ENCODE measurements at places on chromosomes 13 and 19.

GRCh38 chr19:11140896-11141295 lies 14.7 kb downstream of the SPC24 start:
- no peak for DNase-seq

- DNase-seq: no peak
These were observed 116.6 kb downstream of the KL start for GRCh38 chr13:33132644-33133440.

- DNase-seq: no peak
These were observed 8.7 kb downstream of the FIZ1 start for GRCh38 chr19:55590617-55591016.

- DNase-seq: no peak
These were observed 51.4 kb upstream of the PSG8 start for GRCh38 chr19:42816894-42817293.

- no peak for DNase-seq
These were observed 37.6 kb downstream of the KCTD12 start for GRCh38 chr13:76848596-76848995.

- no peak for DNase-seq
These were observed 231.6 kb downstream of the SPRY2 start for GRCh38 chr13:80109303-80109702.

GRCh38 chr19:51489113-51489512 lies 10.8 kb downstream of the CEACAM18 start:
- DNase-seq: no peak

DNA sequence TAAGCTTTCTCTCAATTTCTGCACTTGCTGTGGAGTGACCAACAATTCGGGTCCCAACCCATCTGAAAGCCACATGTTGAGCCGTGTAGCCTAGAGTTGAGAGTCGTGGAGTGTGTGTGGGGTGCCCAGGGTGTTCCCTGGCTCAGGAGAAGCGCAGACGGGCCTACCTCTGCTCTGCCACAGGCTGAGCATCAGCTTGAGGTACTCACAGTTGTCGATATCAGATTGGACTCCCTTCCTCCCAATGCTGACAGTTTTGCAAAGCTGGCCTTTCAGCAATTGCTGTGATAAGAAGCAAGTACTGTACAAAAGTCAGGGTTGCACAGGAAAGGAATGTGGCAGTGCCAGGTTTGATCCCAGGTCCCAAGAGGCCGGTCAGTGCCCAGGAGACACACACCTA lies 133.4 kb upstream of the SPACA7 start:
- DNase-seq: no peak

DNA sequence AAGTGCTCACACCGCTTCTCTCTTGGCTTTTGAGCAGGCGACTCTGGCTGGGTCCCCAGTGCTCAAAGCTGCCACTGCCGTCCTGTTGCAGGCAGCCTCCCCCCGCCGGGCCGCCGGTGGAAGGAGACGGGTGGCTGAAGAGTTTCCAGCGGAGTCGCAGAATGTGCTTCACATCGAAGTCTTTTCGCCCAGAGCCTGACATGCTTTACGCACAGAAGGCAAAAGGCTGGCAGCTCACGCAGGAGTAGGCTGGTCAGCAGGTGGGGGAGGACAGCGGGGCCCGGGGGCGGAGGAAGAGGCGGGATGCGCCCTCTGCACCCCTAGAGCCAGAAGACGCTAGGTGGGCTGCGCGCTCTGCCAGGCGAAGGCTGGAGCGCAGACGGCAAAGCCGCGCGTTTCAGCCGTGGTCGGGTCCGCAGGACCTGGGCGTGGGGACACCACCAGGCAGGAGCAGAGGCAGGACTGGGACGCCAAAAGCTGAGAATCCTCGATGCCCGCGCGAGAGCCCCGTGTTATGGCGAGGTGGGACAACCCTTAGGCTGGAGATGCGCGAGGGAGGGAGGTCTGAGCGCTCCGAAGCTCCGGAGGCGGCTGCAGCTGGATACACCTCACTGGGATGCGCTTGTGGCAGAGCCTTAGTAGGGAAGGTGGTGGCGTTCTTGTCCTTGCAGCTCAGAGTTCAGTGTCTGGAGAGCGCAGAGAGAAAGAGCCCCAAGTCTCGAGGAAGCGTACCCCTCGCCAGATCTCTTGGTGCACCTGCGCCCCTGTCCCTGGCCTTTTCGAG lies at the start of gene ATXN8OS:
TSS of gene ATXN8OS (plus strand) at position 329 of the 784 bp plus-strand sequence.
- DNase-seq: no peak

GRCh38 chr13:46382224-46382623 lies 4.8 kb downstream of the RUBCNL start:
- no peak for DNase-seq

GRCh38 chr13:101415358-101416174 lies 742 bp downstream of the NALCN start:
- no peak for DNase-seq

DNA sequence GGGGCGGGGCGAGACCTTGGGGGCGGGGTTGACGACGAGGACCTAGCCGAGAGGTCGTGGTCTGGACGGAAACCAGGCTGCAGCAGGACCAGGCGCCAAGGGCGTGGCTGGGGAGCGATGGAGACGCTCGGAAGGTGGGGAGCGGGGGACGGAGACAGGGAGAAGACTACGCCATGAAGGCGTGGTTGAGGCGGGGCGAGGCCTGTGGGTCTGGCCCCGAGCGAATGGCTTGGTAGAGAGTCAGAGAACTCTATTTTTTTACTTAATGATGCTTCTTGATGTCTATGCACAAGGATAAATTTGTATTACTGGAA lies 674 bp upstream of the FBXL12 start:
- no peak for DNase-seq

DNA sequence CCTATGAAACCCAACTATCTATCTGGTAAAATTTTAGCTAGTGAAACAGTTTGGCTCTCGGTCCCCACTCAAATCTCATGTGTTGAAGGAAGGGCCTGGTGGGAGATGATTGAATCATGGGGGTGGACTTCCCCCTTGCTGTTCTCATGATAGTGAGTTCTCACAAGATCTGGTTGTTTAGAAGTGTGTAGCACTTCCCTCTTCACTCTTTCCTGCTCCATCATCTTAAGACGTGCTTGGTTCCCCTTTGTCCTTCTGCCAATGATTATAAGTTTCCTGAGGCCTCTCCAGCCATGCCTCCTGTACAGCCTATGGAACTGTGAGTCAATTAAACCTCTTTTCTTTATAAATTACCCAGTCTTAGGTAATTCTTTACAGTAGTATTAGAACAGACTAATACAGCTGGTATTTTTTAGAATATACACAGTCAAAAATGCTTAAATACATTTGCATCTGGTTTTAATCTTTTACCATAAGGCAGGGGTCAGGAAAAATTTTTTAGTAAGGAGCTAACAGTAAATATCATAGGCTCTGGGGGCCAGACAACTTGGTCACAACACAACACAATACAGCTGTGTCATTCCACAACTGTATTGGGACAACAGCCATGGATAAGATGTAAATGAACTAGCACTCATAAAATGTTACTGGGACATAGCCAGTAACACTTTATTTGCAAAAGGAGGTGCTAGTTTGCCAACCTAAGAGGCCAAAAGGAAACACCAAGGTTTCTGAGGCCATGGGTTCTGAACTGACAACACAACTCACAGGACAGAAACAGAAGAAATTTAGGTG lies 24.3 kb downstream of the DZIP1 start:
- DNase-seq: no peak

DNA sequence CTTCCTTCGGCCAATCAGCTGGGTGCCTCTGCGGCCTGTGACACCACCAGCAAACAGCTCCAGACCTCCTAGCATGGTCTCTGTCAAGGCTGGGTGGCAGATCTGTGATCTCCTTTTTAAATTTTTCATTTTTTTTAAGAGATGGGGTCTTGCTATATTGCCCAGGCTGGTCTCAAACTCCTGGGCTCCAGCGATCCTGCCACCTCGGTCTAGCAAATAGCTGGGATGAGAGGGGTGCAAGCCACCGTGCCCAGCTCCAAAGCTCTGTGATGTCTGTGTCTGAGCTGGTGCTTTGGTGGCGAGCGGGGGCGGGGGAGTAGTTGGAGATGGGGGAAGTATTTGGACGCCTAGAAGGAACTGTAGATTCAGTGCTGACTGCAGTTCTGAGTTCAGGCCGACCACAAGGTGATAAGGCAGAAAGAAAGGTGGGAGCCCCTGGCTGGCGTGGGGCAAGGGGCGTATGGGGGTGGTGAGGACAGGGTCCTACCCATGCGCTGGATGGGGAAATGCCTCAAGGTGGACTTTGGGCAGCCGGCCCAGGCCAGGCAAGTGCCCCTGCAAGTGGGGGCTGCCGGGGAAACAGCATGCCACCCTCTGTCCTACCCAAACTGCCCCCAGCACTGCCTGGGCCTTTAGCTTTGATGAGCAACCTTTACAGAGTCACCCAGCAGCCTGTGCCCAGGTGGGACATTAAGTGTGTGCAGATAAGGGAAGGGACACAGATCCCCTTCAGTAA lies 5.5 kb downstream of the DPP9 start:
- no peak for DNase-seq

DNA sequence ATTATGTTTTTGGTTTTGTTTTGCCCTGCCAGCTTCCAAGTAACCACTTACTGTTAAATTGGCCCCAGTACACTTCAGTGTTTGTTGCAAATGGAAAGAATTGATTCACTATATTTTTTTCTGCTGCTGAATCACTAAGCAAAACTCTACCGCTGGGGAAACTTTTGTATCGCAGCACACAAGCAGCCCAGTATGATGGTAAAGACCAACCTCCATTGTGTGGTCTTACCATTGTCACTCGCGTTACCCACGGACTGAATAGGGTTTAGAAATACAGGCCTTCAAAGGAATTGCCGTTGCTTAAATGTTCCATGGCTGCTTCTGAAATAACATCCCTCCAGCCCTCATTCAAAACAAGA lies 7.9 kb downstream of the SPATA13 start:
- DNase-seq: no peak

- DNase-seq: no peak
These were observed 3.7 kb downstream of the MARCHF2 start for GRCh38 chr19:8416796-8417195.

DNA sequence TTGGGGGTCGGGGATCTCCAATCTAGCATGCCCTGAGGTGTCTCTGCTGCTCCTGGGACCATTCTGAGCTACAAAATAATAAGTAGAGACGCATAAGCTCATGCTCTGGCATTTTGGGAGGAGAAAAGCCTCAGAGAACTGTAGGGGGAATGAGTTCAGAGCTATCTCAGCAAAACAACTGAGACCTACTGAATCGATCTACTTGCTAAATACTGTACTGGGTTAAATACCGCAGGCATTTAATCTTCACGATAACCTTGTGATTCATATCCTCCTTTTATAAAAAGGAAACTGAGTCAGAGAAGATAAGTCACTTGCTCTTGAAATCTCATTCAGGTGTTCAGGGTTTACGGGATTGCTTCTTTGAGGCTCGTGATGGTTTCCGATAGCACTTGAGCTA lies 468.1 kb downstream of the FGF9 start:
- no peak for DNase-seq

GRCh38 chr13:46698014-46698413 lies 98.9 kb downstream of the ESD start:
- no peak for DNase-seq

DNA sequence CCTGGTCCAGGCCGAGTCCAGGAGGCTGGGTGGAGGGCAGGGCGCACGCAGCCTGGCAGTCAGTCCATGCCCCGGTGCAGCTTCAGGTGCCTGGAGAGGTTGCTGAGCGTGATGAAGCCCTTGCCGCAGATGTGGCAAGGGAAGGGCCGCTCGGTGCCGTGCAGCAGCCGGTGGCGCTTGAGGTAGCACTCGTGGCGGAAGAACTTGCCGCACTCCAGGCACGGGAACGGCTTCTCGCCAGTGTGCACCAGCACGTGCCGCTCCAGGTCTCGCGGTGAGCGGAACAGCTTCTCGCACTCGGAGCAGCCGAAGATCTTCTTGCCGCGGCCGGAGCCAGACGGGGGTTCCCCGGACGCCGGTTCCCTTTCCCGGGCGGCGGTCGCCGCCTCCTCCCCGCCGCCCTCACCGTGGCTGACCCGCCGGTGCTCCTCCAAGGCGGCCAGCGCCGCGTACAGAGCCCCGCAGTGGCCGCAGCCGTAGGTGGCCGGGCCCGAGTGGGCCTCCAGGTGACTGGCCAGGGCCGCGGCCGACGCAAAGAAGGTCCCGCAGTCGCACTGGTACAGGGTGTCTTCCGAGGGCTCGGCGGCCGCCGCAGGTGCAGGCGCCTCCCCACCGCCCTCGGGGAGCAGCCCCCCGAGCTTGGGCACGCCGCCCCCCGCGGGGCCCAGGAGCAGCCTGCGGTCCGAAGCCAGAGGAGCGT lies 6.8 kb downstream of the FIZ1 start:
- no peak for DNase-seq

DNA sequence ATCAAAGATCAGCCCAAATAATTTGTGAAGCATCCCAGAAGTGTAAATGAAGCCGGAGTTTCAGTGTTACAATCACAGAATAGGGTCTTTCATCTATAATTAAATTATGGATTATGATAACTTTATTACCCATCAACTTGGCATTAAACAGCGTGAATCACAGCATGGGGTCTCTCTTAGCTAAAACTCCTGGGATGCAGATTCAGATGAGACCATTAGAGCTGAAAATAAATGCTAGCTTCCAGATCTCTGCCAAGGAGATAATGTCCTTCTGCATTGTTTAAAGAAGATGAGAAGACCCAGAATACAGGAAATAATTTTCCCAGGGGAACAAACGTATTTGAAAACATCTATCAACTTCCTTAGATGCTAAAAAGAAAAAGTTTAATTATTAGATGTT lies 546.0 kb upstream of the PCDH9 start:
- DNase-seq: no peak

- no peak for DNase-seq
These were observed 10.3 kb upstream of the IL4I1 start for GRCh38 chr19:49906879-49907564.

DNA sequence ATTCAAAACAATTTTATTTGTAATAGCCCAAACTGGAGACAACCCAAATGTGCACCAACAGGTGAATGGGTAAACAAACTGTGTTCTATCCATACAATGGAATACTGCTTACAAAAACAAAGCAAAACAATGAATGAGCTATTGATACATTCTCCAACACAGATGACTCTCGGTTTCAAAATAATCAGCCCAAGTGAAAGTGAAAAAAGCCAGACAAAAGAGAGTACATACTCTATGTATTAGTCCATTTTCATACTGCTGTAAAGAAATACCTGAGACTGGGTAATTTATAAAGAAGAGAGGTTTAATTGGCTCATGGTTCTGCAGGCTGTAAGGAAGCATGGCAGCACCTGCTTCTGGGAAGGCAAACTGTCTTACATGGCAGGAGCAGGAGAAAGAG lies 65.2 kb upstream of the LRCH1 start:
- DNase-seq: no peak

DNA sequence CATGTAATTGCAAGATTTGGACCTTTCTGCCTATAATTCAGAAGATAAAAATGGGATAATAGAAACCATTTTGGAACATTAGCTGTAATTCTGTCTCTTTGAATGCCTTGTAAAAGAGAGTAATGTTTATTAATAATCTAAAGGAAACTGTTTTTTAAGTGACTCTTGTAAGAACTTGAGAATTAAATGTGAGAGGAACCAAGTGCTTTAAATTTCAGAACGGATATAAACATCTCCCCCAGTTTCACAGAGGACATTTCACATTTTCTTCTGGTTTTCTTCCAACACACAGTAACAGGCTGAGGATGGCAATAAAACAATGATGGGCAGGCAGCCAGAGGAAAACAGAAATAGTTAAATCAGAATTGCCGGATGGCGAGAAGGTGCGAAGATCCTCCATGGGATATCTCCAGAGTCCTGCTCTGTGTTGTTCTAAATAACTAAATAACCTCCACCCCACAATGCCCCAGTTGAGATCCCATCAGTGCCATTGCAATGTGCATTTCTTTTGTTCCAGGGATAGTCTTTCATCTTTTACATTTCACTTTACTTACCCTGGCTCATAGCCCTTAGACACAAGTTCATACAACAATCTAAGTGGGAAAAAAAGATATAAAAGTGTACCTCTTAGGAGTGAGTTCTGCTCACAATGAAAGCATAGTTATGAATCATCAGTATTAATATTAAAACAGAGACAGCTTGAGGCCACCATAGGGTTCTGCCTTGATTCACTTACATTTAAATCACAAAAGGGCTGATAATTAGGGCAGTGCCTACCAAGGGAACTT lies 73.3 kb downstream of the TNFRSF19 start:
- no peak for DNase-seq

Measured in D721Med (cell line).